ENCODE measurements at places on chromosomes 2 and 18.

GRCh38 chr2:14944562-14945346, 312.2 kb downstream of the LRATD1 start:
- peak; percentile 72 for DNase-seq

- no peak for DNase-seq
Measured at GRCh38 chr2:86290596-86291327, 46.7 kb downstream of the REEP1 start.

DNA sequence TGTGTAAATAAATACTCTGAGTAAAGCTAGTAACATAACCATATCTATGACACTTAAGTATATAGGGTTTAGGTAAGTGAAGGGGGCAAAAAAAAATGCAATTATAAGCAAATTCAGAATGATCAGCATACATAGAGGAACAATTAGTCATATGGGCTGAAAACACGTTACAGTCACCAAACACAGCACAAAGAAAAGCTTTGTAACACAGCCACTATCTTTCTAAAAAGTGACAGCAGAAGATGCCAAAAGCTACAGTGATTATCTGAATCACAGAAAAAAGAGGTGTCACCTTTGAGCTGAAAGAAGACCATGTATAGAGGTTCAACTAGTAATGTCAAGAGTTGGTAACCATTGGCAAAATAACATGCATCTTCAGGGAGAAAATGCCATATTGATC, 115.5 kb downstream of the ERBB4 start:
- DNase-seq = no peak

DNA sequence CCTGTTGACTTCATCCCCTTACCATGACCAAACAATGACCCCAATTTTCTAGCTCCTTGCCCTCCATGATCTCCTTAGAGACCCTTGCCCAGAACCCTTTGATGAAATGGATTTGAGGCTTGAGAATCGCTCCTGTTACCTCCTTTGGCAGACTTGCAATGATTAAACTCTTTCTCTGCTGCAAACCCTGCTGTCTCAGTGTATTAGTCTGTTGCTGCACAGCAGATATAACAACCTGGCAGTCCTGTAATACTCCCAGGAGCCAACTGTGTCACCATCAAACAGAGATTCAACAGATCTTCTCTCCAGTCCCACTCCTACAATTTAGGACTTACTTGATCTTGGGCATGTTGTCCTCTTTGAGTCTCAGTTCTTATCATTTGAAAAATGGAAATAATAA, 242.9 kb downstream of the HRH4 start:
- DNase-seq = no peak

DNA sequence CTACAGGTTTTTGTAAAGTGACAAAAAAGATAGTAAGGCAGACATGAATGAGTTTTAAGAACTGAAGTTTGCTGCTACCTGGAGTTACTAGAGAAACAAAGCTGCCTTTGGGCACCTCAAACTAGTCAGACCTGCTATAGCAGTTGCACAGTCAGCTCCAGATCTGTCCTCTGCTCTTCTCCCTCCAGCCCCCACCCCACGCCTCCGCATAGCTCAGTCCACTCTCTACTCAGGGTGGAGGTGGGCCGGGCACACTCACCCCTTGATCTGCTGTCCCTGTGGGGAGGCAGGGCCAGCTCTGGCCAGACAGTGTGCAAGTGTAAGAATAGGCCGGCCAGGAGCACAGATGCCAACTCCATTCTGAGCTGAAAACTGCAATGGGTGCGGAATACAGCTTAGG, 4.1 kb downstream of the SERTAD2 start:
- peak; percentile 78 for DNase-seq
